ENCODE measurements at places on chromosomes 7 and 10.

GRCh38 chr7:129017933-129018538, 36.9 kb downstream of the TNPO3 start:
- no peak for DNase-seq

GRCh38 chr10:80614576-80615416, 77.1 kb downstream of the SH2D4B start:
- DNase-seq: no peak

DNA sequence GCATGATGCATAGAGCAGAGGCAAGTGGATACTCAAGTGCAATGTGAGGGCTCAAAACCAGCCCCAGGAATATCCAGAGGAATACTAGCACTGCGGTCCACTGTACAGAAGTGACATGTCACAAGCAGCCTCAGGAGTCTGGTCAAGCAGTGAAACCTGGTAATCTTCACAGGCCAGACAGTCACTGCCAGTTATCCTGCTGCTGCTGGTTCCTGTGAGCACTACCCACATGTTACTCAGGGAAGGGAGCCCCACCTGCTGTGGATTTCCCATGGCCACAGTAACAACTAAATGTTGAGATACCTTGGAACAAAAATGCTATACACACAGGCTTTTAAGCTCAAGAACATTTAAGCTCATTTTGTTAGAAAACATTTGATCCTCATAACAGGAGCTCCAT, 103.0 kb downstream of the RNF133 start:
- DNase-seq: no peak

DNA sequence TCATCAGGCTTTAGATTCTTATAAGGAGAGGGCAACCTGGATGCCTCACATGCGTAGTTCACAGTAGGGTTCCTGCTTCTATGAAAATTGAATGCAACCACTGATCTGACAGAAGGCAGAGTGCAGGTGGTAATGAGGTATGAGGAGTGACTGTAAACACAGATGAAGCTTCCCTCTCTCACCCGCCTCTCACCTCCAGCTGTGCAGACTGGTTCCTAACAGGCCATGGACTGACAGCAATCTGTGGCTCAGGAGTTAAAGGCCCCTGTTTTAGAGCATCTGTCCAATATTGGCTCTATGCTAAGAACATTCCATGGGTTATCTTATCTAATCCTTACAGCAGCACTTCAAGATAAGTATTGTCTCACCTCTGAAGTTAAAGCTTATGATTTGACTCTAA, 213.5 kb upstream of the NRP1 start:
- DNase-seq: no peak

GRCh38 chr7:126150278-126150958, 1102.3 kb downstream of the GRM8 start:
- no peak for DNase-seq

GRCh38 chr10:21209495-21209894, 312.4 kb upstream of the NEBL start:
- no peak for DNase-seq

DNA sequence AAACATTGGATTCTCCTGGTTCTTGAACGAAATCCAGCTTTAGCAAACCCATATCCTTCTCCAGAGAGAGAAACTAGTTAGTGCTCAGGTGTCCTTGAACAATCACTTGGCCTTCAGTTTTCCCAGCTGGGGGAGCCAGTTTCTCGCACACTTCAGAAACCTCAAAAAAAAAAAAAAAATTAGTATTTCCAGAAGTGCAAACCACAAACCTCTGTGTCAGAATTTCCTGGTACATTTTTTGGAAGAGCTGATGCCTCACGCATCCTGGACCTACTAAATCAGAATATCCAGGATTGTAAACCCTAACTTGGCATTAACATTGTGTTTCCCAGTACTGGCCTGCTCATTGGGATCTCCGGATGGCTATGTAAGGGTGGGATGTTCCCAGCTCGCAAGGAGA, 143.4 kb upstream of the EGR2 start:
- DNase-seq: no peak
